ENCODE measurements at places on chromosomes 12 and 14.
A peak's percentile ranks its signal among the peaks of the same experiment; 100 is the strongest.

DNA sequence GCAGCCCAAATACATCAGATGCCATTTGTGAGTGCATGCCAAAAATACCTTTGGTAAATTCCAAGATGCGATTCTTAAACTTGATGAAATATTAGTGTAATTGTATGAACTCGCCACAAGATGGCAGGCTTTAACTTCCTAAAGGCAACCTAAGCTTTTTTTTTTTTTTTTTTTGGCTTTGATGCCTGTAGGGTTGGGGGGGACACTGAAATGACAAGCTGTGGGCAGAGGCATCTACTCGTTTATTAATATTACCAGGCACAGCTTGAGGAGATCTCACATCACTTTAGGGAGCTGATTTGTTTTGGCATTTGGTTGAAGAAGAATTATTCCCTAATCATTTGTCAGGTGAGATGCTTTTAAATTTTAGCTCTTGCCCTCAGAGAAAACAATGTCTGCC is 126.7 kb upstream of the CCDC196 start:
- H3K4me3 ChIP-seq: no peak overlapping the region
- H3K4me1 ChIP-seq: peaks cover 3% of the 10 kb centered on the region
- peak; percentile 35 for DNase-seq
- H3K27me3 ChIP-seq: peaks cover 7% of the 10 kb centered on the region

DNA sequence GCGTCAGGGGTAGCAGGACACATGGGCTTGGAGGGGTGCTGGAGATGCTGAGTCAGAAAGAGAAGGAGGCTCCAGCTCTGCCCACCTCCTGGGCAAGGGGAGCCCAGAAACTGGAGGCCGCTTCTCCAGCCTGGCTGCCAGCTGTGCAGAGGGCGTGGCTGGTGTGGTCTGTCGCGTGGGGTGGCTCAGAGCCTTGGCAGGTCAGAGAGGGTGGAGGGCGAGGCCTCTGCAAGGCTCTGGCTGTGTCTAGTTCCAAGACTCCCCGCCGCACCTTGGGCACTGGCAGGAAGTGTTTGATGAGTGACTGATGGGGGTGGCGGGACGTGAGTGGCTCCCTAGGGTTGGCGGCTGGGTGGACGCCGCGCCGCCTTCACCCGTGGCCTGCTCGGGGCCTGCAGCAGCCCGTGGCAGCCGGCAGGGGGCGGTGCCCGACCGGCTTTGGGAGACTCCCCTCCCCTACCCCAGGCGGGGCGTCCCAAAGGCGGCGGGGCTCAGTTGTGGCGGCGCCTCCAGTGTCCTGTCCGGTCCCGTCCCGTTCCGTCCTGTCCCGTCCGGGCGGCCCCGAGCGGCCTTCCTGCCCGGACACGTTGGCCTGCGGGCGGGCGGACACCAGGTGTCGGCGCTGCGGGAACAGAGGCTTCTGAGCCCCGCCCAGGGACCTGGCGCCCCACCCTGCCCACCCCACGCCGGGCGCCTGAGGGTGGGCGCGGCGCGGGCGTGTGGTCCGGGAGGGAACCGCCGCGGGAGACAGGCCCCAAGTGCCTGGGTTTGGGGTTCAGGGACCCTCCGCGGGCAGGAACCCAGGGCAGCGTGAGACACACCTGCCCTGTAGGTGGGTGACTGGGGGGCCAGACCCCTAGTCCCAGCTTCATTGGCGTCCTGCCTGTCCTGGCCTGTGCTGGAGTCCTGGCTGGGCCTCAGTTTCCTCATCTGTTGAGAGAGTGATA is 39.7 kb downstream of the KRT80 start:
- H3K27ac ChIP-seq: peak overlapping the region; percentile 21
- peak; percentile 80 for DNase-seq
- H3K4me1 ChIP-seq: peaks cover 20% of the 10 kb centered on the region
- no peak overlapping the region for H3K4me3 ChIP-seq

DNA sequence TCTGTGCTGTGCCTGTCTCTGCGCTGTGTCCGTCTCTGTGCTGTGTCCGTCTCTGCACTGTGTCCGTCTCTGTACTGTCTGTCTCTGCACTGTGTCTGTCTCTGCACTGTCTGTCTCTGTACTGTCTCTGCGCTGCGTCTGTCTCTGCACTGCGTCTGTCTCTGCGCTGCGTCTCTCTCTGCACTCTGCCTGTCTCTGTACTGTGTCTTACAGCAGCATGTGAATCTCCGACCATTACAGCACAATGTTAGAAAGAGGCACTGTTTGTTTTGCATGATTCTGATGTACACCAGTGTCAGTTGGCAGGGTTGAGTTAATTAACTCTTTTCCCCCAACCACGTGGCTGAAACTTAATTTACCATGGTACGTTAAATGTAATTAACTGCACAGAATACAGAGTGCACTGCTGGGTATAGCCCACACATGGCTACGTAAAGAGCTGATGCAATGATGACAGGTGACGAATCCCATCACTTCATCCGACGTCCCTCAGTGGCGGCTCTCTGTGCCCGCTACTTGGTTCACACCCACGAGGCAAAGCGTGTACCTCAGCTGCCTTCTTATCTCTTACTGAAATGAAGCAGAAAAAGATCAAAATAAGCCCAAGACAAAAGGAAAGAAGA is 127.7 kb upstream of the SFSWAP start:
- no peak for DNase-seq
- peaks cover 3% of the 10 kb centered on the region for H3K36me3 ChIP-seq
- peaks cover 10% of the 10 kb centered on the region for H3K27me3 ChIP-seq
- H3K4me3 ChIP-seq: peak overlapping the region; percentile 8
- H3K27ac ChIP-seq: peak overlapping the region; percentile 33
- H3K4me1 ChIP-seq: no peaks in the 10 kb centered on the region

- H3K36me3 ChIP-seq: no peaks in the 10 kb centered on the region
- no peak for DNase-seq
- no peak overlapping the region for H3K27ac ChIP-seq
- H3K27me3 ChIP-seq: no peaks in the 10 kb centered on the region
- H3K4me1 ChIP-seq: peaks cover 3% of the 10 kb centered on the region
Measured at GRCh38 chr12:80684077-80684495, 23.3 kb upstream of the MYF6 start.

- no peak for DNase-seq
- H3K4me1 ChIP-seq: no peaks in the 10 kb centered on the region
- H3K27ac ChIP-seq: no peak overlapping the region
- H3K4me3 ChIP-seq: no peak overlapping the region
- peaks cover 5% of the 10 kb centered on the region for H3K36me3 ChIP-seq
Measured at GRCh38 chr12:123075646-123076171, 75.2 kb downstream of the PITPNM2 start.

- H3K4me1 ChIP-seq: peaks cover 22% of the 10 kb centered on the region
- DNase-seq: no peak
- no peaks in the 10 kb centered on the region for H3K36me3 ChIP-seq
Measured at GRCh38 chr12:76921891-76922664, 43.3 kb upstream of the CSRP2 start.

- no peaks in the 10 kb centered on the region for H3K36me3 ChIP-seq
- H3K27ac ChIP-seq: no peak overlapping the region
- no peak for DNase-seq
- no peaks in the 10 kb centered on the region for H3K27me3 ChIP-seq
- H3K4me3 ChIP-seq: no peak overlapping the region
Measured at GRCh38 chr12:14327711-14328110, 37.8 kb upstream of the ATF7IP start.

GRCh38 chr12:116346741-116347140 is 69.2 kb upstream of the MED13L start:
- no peak overlapping the region for H3K27ac ChIP-seq
- H3K4me1 ChIP-seq: peaks cover 3% of the 10 kb centered on the region
- peaks cover 6% of the 10 kb centered on the region for H3K27me3 ChIP-seq
- H3K36me3 ChIP-seq: no peaks in the 10 kb centered on the region
- no peak overlapping the region for H3K4me3 ChIP-seq
- DNase-seq: no peak

DNA sequence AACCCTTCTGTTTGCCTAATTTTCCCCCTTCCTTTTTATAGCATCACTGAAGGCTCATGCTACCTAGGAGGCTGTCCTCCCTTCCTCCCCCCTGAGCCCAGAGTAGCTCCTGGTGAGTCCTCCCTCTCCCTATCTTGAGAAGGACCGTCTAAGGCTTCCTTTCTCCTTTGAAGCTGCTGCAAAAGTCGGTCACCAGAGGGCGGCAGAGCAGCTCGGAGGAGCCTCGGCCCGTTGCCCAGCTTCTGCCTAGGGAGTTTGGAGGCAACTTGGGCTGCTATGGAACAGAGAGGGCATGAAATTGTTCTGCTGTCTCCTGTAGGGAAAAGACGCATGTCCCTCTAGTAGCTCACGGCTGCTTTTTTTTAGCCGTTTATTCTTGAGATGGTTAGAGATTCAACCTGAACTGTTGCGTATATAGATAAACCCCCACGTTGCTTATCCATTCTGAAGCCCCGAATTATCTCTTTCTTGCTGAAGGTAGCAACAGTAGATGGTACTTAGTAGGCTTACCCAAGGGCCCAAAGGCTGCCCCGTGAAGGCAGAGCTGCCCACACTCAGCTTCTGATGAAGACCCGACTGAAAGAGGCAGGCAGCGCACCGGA is 5.7 kb downstream of the WNT5B start:
- peak; percentile 83 for DNase-seq
- H3K27me3 ChIP-seq: peaks cover 13% of the 10 kb centered on the region

- no peaks in the 10 kb centered on the region for H3K4me1 ChIP-seq
- H3K36me3 ChIP-seq: no peaks in the 10 kb centered on the region
- H3K27me3 ChIP-seq: peaks cover 3% of the 10 kb centered on the region
Measured at GRCh38 chr12:92272061-92272964, 126.7 kb upstream of the BTG1 start.

DNA sequence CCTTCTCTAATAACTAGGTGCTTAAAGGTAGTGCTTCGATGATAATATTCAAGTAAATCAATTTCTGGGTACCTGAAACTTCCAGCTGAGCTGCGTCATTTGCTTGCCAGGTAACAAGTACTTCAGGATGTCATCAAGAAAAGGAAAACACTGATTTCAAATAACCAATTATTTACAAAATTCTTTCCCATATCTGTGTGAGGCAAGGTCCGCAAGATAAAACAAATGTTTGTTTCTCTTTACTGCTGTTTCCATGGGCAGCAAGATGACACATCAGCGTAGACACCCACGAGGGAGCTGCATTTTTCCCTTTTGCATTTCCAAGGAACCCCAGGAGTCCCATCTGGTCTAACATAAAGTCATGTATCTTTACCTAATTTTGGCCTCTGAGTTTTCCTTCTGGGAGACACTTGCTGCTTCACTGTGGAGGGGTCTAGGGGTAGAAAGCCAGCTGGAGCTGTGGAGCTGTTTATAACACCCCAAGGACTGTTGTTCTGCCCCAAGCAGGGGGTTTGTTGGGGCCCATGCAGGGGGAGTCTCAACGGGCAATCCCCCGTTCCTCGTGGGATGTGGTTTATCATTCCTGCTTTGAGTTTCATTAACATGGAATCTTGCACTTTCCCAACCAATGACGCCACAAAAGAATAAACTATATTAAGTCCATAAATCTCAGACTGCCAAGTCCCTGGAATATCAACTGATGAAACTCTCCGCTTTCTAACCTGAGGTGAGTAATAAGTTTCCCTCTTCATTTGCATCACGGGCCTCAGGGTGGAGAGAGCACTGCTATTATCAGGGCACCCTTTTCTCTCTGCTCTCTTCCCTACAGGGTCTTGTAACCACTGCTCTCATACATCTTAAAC is 112.8 kb upstream of the PELI2 start:
- H3K27ac ChIP-seq: peak overlapping the region; percentile 21
- H3K4me3 ChIP-seq: no peak overlapping the region
- peaks cover 3% of the 10 kb centered on the region for H3K36me3 ChIP-seq
- peaks cover 15% of the 10 kb centered on the region for H3K4me1 ChIP-seq
- H3K27me3 ChIP-seq: no peaks in the 10 kb centered on the region

DNA sequence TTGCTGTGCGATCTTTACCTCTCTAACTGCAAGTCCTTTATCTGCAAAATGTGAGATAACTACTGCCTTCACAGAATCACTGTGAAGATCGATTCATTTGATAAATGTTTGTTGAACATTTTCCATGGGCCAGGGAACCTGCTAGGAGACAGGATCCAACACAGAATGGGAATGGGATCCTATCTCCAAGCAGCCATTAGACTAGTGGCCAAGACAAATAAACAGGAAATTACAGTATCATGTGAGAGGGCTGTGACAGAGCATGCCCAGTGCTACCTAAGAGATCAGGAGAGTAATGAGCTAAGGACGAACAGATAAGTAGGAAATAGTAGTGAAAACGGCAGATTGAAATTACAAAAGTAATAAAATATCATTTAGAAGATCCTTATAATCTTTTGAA is 105.7 kb downstream of the GRIN2B start:
- no peaks in the 10 kb centered on the region for H3K27me3 ChIP-seq
- no peaks in the 10 kb centered on the region for H3K4me1 ChIP-seq
- H3K27ac ChIP-seq: no peak overlapping the region
- H3K4me3 ChIP-seq: no peak overlapping the region

GRCh38 chr12:60119327-60119726 is 523.5 kb downstream of the SLC16A7 start:
- H3K27ac ChIP-seq: no peak overlapping the region
- H3K27me3 ChIP-seq: peaks cover 2% of the 10 kb centered on the region

DNA sequence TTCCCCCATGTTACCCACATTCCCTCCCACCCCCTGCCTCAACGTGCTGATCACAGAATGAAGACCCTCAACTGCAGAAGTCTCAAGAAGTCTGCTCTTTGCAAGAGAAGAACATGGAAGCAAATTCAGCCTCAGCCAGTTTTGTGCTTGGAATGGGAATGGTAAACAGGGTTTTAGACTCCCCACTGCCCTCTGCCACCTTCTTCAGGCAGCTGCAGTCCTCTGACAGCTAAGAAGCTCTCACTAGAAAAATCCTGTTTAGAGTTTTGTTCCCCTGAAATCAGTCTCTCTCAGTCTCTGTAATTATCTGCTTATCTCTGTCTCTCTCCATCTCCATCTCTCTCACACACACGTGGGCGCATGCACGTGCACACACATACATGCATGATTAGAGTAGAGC is 85.4 kb downstream of the CRACR2A start:
- DNase-seq: no peak
- no peak overlapping the region for H3K4me3 ChIP-seq
- no peak overlapping the region for H3K27ac ChIP-seq
- H3K4me1 ChIP-seq: no peaks in the 10 kb centered on the region
- H3K36me3 ChIP-seq: peaks cover 2% of the 10 kb centered on the region
- H3K27me3 ChIP-seq: peaks cover 3% of the 10 kb centered on the region
